ENCODE measurements at places on chromosomes 11 and 22. TPM values are rescaled to one million over a fixed set of nuclear protein-coding genes. Genes with fewer than 3 reads are reported as not detected.

Gene NFAM1
- total RNA-seq = 0.10 TPM

GRCh38 chr11:75369560-75370255 lies 18.2 kb upstream of the ARRB1 start:
- no peaks in the 10 kb centered on the region for H3K36me3 ChIP-seq
- no peak overlapping the region for H3K4me3 ChIP-seq
- H3K4me1 ChIP-seq = peaks cover 9% of the 10 kb centered on the region
- H3K27ac ChIP-seq = no peak overlapping the region

- no peaks in the 10 kb centered on the region for H3K27me3 ChIP-seq
- no peak overlapping the region for H3K4me3 ChIP-seq
- no peak overlapping the region for H3K27ac ChIP-seq
- peaks cover 4% of the 10 kb centered on the region for H3K4me1 ChIP-seq
- no peaks in the 10 kb centered on the region for H3K36me3 ChIP-seq
- no peak for DNase-seq
Observed at GRCh38 chr11:129973068-129973467, 29.6 kb downstream of the PRDM10 start.

- DNase-seq = no peak
- H3K36me3 ChIP-seq = no peaks in the 10 kb centered on the region
- no peak overlapping the region for H3K4me3 ChIP-seq
- no peak overlapping the region for H3K27ac ChIP-seq
Observed at GRCh38 chr11:26244207-26244606, 87.7 kb upstream of the ANO3 start.

GRCh38 chr22:37843741-37844089 lies 419 bp downstream of the ANKRD54 start:
- no peak overlapping the region for H3K27ac ChIP-seq
- DNase-seq = peak; percentile 47
- peaks cover 30% of the 10 kb centered on the region for H3K4me1 ChIP-seq
- H3K4me3 ChIP-seq = peak overlapping the region; percentile 83
